ENCODE measurements at places on chromosomes 6 and 20.

- no peak for DNase-seq
Observed at GRCh38 chr20:14888134-14888533, 550.7 kb upstream of the FLRT3 start.

- no peak for DNase-seq
Observed at GRCh38 chr6:18349386-18349785, 37.8 kb upstream of the RNF144B start.

DNA sequence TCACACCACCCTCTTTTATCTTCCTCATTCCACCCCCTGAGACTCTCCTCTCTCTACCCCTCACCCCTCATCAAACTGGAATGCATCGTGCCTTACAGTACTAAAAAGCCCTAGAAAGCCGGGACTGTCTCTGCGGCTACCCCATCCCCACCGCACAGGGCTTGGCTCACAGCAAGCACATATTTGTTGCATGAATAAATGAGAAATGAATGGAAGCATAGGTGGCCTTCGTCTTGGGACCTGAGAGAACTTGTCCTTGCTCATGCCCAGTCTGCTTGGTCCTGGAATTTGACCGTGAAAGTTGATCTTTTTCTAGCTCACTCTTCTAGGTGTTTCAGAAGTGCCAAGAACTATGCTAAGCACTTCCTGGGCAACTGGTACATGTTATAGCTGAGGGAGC lies 53.3 kb downstream of the APCDD1L start:
- DNase-seq: no peak

- DNase-seq: no peak
Observed at GRCh38 chr6:148608199-148608951, 138.5 kb upstream of the UST start.

DNA sequence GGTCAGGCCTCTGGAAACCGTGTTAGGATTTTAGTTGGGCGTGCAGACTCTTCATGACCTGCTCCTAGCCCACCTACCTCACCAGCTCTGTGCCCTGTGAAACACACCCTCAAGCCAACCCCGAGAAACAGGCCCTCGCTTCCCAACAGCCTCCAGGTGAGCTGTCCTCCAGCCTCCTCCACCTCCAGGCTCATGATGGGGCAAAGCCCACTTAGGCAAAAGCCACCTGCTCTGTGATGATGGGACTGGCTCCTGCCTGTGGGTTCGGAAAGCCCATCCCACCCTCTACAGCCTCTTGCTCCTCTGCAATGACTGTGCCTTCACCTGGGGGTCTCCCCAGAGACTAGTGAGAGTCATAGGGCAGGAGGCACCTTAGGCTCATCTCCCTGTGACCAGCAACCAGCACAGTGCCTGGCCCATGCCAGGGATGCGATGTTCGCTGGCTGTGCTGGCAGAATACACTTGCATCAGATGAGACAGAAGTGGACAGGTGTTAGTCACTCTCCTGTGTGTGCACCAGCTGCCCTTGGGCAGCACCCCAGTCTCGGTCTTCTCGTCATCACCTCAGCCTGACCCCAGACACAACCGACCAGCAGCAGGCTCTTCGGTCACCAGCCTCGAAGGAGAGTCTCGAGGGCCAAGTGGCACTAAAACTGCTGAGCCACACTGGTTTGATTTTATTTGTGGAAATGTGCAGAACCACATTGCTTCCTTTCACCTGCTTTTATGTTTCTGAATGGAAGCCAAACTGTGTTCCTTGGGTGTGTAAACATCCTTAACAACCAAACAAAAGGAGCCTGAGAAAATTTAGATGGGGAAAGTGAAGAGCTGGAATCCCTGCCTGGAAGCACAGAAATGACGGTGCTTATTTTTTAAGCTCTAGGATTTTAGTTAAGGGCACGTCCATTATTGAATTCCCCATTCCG lies 10.7 kb downstream of the PXDC1 start:
- DNase-seq: no peak

- no peak for DNase-seq
Observed at GRCh38 chr6:20705741-20706140, 171.5 kb downstream of the CDKAL1 start.

DNA sequence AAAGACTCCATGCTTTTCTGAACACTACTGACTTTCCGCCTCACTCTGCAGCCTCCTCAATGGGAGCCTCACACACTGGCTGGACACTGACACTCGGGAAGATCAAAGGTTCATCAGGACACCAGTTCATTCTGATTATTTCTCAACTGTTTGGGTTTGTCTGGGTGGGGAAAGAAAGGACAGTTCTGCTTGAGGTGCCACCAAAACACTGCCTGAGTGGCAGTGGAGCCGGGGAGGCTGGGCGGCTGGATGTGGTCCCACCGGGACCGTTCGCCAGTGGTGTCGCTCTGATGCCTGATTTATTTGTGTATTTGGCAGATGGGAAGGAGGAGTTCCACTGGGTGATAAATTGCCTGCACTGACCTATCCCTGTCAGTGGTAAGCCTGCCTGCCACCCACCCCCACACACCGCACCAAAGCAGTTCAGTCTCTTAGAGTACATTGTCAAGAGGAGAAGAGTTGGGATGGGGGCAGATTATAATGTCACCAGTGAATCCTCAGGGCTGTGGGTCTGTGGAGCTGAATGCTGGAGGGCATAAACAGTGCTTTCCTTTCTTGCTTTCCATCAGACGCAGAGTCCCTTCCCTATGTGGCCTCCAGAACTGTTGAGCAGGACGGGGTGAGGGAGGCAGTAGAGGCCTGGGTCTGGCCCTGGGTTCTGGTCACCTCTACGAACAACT lies 49.8 kb downstream of the EDN1 start:
- DNase-seq: no peak

DNA sequence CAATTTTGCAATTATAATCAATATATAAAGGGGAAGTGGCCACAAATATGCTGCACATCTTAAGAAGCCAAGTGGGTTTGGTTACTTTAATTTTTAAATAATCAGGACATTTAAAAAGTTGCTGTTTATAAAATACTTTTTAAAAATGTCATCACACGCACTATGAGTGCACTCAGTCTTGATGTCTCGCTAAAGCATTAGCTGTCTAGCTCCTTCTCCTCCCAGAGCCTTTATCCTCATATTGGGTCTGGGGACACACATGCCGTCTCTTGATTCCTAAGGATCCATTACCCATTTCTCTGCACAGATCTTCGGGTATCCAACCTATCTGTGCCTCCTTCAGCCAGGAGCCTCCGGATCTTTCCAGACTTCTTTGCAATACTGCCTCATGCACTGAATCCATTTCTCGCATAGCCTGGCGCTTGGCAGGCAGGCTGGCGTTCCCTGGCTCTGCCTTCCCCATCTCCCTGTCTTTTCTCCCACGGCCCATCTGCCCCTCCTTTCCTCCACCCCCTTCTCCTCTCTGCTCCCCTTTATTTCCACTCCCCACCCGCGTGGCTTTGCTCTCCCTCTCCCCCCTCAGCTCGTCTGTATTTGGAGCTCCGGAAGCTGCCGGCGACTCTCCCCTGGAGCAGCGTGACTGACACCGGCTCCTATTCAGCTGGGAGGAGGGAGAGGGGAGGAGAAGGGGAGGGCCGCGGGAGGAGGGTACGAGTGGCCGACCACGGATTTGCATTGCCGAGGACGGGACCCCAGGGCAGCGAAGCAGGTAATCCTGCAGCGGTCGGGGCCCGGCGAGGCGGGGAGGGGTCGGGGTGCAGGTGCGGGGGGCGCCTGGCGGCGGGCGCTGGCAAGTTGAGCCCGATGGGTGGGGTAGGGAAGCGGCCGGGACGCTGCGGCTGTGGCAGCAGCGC lies at the start of gene CAP2:
TSS of gene CAP2 (plus strand) at position 618 of the 914 bp plus-strand sequence. CDS start 27,961 bp downstream, outside the sequence.
- DNase-seq: peak; percentile 58

DNA sequence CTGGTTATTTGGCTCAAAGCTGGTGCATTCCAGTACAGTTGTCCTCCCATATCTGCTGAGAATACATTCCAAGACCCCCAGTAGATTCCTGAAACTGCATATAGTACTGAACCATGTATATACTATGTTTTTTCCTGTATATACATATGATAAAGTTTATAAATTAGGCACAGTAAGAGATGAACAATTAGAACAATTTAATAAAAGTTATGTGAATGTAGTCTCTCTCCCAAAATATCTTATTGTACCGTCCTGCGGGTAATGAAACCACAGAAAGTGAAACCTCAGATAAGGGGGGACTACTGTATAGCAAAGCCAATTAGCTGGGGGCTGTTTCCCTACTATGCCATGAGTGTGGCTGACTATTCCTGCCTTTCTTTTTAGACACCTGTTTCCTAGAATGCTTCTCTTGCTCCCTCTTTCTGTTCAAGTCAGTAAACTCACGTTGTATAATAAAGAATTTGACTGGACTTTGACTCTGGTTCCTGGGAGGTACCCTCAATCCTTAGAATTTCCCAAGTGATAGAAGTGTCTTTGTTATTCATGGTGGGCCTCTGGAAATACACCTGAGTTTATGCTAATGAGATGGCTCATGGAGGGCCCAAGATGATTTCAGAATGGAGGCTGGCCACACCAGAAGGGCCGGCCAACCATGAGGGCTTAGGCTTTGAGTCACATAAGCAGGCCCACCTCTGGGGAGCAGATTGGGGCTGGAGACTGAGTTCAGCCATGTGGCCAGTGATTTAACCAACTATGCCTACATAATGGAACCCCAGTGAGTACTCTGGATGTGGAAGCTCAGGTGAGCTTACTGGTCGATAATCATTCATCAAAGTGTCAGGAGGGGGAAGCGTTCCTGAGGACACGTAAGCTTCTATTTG lies 689 bp upstream of the BLOC1S5 start:
- no peak for DNase-seq

- no peak for DNase-seq
Observed at GRCh38 chr6:170048615-170049256, 242.1 kb downstream of the DLL1 start.

- DNase-seq: peak; percentile 64
Observed at GRCh38 chr6:34888874-34889555, at the start of gene ANKS1A. TSS of gene ANKS1A (plus strand) at chr6:34889255. CDS start at chr6:34889403, 148 bp downstream.

DNA sequence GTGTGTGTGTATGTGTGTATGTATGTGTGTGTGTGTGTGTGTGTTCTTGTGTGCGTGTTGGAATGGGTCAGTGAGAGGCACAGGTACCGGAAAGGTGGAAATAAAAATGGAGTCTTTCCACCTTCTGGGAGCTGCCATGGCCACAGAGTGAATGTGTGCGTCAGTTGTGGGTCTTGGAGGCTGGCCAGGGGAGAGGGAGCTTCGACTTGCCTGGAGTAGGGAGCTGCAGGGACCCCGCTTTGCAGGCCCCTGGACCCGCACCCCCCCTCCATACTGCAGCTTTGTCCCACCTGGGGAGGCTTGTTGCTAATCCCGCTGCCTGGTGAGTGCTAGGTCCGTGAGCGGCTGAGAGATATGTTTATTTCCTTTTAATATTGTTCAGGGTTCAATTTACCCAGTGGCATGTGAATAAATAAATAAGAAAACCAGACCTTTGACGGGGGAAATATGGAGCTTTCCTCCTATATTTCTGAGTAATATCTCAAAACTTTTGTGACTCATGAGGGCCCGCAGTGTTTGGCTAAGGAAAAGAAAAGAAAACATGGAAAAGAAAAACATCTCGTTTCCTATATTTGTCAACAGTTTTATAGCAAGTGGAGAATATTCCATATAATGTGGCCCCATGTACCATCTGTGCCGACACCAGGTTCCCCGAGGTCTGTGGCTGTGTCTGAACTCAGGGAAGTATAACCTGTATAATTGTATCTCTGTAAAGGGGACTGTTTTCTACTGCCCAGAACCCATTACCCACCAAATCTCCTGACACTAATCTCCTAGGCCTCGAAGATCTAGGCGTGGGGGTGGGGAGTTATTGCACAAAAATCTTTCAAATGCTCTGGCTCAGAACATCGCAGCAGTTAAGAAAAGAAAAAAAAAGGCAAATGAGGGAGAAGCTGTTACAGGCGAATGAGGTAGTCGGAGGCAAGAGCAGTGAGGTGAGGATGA lies 24.6 kb upstream of the CCDC167 start:
- no peak for DNase-seq

DNA sequence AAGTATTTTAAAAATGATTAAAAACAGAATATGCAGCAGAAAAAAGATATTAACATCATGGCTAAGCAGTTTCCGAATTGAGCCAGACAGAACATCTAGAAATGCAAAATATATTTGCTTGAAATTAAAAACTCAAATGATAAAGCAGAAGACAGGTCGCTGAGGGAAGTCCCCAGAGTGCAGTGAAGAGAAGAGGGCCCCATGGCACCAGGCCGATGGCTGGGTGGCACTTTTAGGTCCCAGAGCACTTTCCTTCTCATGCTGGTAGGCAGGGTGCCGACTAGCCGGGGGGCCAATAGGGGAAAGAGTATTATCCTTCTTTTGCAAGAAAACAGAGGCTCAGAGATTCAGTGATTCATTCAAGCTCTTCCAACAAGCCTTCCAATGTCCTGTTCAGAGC lies 58.9 kb downstream of the MYH7B start:
- no peak for DNase-seq

DNA sequence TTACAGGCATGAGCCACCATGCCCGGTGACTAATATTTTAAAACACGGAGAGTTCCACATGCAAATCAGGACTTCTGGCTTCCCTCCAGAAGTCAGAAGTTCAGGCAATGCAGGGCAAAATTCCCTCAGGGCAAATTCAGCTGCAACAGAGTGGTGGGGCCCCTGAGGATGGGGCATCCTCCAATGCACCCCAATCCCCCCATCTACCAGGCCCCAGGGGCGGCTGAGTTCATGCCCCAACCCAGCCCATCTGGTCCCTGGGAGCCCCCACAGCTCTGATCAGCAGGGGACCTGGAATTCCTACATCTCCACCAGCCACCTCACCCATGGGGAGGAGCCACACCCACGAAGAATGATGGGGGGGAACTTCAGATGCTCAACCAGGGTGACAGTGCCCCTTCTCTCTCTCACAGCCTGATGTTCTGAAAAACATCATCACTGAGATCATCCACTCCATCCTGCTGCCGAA lies 22.6 kb downstream of the BPIFB1 start:
- peak; percentile 35 for DNase-seq

DNA sequence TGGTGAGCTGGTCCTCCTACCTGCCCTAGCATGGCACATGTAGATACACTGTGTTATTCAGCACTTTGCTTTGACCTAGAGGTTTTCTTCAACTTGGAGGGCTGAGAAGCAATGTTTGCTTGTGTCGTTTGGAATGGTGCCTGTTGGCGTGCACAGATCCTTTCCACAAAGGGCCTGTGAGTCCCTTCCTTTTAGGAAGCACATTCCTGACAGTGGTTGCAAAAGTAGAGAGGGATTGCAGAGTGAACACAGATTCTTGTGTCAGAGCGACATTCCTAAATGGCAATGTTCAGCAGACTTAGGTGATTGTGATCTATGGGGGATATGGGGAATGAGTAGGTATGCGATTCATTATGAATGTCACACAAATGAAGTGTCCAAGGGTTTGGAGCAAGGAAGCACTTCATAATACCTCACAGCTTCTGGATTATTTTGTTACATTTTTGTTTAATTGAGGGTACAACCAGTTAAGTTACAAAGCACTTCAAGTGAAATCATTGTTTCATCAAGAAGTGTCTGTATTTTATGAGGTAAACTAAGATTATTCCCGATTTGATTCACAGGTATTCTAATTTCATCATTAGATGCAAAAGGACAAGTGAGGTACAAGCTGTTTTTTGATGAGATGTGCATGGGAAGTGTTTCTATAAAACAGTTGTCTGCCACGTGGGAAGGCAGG lies 713 bp upstream of the RNF144B start:
- DNase-seq: no peak

GRCh38 chr6:166619912-166620311 lies 7.1 kb downstream of the RPS6KA2 start:
- DNase-seq: no peak

- no peak for DNase-seq
Observed at GRCh38 chr6:34553750-34554149, 2.4 kb downstream of the SPDEF start.

Measured in A549 (cell line).